Fibroblast of mammary gland (primary cell): ENCODE measurements at places on chromosomes 16 and 17.

GRCh38 chr17:20179041-20179440 lies 169.9 kb downstream of the SPECC1 start:
- no peak for DNase-seq

DNA sequence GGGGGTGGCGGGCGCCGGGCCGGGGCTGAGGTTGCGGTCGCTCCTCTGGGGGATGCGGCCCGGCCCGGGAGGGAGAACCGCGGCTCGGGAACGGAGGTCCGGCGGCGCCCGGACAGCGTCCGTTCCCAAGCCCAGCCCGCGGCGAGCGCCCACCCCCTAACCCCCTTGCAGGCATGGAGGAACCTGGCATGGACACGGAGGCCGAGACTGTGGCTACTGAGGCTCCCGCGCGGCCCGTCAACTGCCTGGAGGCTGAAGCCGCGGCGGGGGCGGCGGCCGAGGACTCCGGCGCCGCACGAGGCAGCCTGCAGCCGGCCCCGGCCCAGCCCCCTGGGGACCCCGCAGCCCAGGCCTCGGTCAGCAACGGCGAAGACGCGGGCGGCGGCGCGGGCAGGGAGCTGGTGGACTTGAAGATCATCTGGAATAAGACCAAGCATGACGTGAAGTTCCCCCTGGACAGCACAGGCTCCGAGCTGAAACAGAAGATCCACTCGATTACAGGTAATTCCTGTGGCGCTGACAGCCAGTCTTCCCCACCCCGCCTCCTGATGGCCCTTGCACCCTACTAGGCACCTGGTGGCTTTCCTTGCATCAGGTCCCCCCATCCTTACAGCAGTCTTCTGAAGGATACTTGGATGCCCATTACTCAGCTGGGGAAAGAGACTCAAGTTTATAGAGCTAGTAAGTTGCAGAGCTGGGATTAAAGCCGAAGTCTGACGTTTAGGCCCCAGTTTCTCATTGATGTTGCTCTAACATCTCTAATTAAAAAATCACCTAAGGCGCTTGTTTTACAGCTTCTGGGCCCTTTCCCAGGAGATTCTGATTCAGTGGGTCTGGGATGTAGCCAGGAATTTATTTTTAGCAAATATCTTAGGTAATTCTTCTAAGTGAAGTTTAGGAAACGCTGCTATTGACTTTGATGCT lies 514 bp downstream of the UBFD1 start:
- DNase-seq: peak; percentile 56

DNA sequence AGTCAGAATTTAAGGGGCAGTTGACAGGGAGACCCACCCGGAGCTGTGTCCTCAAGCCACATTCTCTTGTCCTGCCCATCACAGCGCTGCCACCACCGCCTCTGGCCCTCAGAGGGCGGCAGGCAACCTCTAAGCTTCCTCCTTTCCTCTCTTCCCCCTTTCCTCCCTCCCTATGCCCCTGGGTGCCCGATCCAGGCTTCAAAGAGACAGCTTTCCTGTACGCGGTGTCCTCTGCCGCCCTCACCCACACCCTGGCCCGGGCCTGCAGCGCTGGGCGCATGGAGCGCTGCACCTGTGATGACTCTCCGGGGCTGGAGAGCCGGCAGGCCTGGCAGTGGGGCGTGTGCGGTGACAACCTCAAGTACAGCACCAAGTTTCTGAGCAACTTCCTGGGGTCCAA lies 23.5 kb downstream of the WNT9B start:
- no peak for DNase-seq

GRCh38 chr17:71821511-71821910 lies 299.3 kb upstream of the SOX9 start:
- DNase-seq: peak; percentile 4

DNA sequence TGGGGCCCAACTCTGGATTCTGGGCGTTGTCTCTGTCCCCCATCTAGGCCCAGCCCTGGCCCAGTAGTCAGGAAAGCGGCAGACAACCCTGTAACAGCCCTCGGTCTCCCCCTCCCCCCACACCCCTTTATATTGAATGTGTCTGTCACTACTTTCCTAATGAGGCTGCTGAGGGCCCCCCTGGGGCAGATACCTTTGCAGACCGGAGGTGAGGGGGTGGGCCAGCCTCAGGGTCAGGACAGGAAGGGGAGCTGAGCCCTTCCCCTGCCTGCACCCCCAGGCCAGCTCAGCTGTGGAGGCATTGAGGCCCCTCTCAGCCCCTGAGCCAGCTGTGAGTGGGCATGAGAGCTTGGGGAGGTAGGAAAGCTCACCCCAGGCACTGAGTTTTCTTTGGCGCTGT lies 17.1 kb downstream of the RAI1 start:
- DNase-seq: no peak

DNA sequence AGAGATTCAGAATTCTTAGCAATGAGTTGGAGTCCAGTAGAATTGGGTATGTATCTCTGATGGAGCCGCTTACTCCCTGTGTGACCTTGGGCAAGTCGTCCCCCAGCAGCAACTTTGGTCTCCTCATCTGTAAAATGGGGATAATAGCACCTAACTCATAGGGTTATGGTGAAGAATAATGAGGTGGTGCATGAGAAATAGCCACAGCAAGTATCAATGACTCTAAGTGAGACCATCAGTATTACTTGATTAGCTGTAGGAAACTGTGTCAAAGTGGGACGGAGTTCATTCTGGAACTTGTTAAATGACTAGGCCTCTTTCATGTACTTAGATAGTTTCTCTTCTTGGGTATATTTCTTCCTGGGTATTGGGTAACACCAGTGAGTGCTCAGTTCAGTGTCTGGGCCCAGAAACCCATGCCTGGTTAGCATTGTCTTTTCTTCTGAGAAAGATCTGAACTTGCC lies 6.4 kb downstream of the PRKCB start:
- no peak for DNase-seq

- no peak for DNase-seq
Measured at GRCh38 chr17:45332989-45333701, 16.3 kb upstream of the MAP3K14 start.

DNA sequence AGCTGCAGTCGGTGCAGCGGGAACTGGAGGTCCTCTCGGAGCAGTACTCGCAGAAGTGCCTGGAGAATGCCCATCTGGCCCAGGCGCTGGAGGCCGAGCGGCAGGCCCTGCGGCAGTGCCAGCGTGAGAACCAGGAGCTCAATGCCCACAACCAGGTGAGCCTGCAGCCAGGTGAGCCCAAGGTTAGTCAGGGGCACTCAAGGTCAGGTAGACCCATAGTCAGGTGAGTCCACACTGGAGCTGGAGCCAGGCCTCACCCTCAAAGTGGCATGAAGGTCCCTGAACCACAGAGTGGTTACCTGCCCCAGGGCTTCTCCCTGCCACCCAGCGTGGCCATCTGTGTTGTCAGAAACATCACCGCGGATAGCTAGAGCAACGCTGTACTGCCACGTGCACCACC lies 32.2 kb downstream of the PLD6 start:
- no peak for DNase-seq

- DNase-seq: no peak
Measured at GRCh38 chr17:57234739-57235092, 21.6 kb upstream of the MSI2 start.

GRCh38 chr16:17446661-17447060 lies 24.1 kb downstream of the XYLT1 start:
- DNase-seq: no peak

GRCh38 chr17:37088459-37088858 lies 139.7 kb downstream of the AATF start:
- DNase-seq: no peak

GRCh38 chr17:2705888-2706795 lies 5.4 kb downstream of the CLUH start:
- DNase-seq: no peak

- no peak for DNase-seq
Measured at GRCh38 chr16:85759631-85760419, 8.9 kb upstream of the C16orf74 start.

DNA sequence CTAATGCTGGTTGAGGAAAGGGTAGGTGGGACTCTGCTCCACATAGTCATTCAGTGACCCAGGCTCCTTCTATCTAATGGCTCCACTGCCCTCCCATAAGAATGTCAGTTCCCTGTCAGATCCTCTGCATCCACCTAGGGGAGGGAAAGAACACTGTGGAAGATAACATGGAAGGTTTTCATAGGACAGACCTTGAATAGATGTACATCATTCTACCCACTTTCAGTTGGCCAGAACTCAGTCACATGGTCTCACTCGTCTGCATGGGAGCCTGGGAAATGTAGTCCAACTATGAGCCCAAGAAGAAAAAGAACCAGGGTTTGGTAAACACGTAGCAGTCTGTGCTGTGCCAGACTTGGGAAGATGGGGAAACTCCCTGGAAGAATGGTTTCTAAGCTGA lies 27.1 kb upstream of the SCNN1B start:
- DNase-seq: no peak

GRCh38 chr16:2531371-2531695 lies at the start of gene CEMP1:
Gene CEMP1 (minus strand): TSS chr16:2531408. CDS start chr16:2531073, 335 bp downstream.
- DNase-seq: no peak

- DNase-seq: no peak
Measured at GRCh38 chr17:42695500-42695899, 13.2 kb downstream of the CNTNAP1 start.

GRCh38 chr17:61431594-61432311 lies 20.5 kb upstream of the TBX4 start:
- peak; percentile 42 for DNase-seq

DNA sequence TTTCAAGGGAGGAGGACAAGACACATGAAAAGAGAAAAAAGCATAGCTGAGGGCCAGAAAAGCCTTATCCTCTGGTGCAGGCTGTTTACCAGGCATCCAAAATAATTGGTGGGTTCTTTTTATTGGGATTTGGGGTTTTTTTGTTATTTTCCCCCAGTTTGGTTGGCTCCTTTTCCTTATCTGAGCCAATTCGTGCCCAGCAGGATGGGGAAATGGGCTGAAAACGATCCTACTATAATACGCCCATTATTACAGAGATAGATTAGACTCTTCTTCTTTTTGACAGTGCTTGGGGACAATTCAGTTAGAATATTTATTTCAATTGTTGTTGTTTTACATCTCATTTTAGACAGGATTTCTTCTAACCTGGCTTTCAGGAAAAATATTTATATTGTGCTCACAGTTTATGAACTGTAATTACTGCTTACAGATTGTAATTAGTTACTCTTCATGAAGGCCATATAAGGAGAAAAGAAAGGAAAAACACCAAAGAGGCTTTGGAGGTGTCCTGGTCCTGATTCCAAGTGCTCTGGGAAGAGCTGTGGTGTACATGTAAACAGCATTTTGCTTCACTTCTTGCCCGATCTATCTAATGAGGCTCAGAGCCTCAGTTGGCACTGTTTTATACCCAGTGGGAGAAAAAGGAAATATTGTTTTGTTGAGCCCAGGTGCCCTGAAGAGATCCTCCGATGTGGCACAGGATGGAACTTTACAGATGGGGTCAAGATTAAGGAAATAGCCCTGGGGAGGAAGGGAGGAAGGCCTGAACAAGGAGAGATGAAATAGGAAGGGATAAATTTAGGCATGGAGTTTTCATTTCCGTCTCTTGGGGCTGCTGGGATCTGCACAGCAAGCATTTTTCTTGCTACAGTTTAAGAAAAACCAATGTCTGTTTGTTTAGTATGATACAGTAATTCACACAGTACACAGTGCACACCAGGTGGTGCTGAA lies 611 bp upstream of the ANKRD40 start:
- DNase-seq: no peak

- DNase-seq: no peak
Measured at GRCh38 chr17:82334622-82335394, 1.2 kb upstream of the SECTM1 start.

- peak; percentile 60 for DNase-seq
Measured at GRCh38 chr16:85717393-85718152, 28.8 kb upstream of the GINS2 start.

DNA sequence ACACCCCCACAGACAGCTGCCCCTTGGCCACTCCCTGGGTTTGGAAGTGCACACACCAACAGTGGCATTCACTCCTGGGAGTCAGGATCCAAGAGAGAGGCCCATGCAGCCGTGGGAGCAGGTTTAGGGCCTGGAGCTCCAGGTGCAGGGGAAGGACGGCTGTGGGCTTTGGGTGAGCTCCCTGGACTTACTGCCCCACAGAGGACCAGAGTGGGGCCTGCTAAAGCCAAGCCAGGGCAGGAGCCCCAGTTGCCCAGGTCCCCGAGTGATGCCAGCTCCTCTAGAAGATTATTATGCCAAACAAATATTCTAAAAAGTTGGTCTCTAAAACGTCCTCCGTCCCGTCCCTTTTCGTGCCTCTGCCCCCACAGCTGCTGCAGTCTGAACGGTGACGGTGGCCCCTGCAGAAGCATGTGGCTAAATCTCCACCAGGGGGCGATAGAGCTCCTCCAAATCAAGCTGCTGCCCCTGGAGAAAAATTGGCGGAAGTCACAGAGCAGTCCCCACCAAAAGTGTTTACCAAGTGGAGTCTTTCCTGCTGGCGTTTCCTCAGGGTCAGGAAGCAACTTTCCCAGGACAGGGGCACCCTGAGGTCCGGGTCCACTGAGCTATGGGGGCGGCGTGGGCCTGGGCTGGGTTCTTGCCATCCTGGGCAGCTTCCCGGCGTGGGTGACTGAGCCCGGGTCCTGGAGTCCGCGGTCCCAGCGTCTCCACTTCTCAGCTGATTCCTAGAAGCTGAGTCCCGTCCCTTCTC lies 4.2 kb downstream of the ARMC7 start:
- DNase-seq: peak; percentile 91

GRCh38 chr17:8074554-8074953 lies 13.0 kb downstream of the ALOX12B start:
- DNase-seq: no peak
